Stimulated activated CD4-positive, alpha-beta T cell treated with anti-CD3 and anti-CD28 coated beads, Interleukin-4, amount 100 ng/mL, for 4 hours (primary cell): ENCODE measurements at places on chromosomes 4 and X.

GRCh38 chr4:118746251-118746919 lies 61.2 kb downstream of the METTL14 start:
- DNase-seq, result no peak

DNA sequence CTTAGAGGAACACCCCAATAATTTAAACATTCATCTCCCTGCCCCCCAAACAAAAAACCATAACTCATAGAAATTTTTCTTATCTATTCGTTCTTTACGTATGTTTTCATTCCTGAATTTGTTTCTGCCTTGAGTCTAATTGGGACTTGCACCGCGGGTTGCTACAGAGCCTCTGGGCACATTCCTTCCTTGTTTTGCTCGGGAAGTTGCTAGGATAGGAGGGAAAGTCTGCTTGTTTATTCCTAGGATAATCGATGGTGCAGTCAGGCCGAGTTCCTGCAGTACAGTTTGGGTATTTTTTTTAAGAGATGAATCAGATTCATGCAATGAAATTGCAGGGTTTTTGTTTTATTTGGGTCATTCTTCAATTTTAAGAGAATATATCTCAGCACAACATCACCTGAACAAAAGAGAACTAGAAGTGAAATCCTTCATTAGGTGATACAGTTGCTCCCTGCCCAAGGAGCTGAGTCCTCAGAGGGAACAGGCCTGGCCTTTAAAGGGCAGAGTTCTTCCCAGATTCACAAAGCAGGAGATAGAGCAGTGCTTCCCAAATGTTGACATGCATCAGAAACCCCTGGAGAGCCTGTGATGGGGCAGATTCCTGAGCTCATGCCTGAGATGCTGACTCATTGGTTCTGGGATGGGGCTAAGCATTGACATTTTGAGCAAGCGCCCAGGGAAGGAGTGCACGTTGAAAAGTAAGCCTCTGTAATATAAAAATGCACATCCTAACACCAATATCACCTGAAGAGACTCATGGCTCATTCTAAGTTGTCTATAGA lies 114.9 kb upstream of the FAM9B start:
- no peak for DNase-seq

DNA sequence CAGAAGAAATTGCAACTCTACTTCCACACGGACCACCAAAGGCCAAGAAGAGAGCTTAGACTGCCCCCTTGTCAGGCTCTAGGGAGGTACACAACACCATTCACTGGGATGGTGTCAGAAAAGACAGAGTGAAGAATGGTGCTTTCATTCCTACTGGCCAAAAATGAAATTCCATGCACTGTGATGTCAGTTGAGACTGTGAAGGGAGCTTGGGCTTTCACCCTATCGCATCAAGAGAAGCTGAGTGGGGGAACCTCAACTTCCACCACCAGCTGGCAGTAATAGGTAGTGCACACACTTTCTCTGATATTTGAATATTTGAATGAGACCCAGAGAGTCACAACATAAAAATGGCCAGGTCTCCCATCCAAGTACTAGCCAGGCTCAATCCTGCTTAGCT lies 65.9 kb downstream of the ZNF711 start:
- no peak for DNase-seq

GRCh38 chr4:153705743-153706468 lies 21.8 kb downstream of the TLR2 start:
- DNase-seq, result no peak

- DNase-seq, result no peak
Observed at GRCh38 chrX:108439426-108439942, at the start of gene COL4A5. TSS of gene COL4A5 (plus strand) at chrX:108439838. CDS start at chrX:108440126, 288 bp downstream.

GRCh38 chrX:137227151-137227550 lies 193.4 kb upstream of the GPR101 start:
- DNase-seq, result no peak

DNA sequence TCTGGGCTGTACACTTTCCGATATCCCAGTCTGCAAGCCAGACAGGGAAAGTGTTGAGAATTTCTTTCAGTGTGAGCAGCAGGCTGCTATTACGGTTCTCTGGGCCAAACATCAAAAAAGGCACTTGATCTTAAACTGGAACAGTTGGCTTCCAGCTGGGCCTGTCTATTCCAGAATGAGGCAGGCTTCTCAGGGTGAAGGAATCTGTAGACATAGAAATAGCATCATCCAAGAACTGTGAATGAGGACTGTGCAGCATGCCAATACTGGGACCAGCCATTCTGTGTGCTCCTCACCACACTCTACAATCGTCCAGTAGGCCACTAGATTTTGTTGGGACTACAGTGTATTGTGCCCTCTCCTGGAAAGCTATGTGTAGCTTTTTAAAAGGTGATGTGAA lies 31.1 kb downstream of the ART3 start:
- no peak for DNase-seq

DNA sequence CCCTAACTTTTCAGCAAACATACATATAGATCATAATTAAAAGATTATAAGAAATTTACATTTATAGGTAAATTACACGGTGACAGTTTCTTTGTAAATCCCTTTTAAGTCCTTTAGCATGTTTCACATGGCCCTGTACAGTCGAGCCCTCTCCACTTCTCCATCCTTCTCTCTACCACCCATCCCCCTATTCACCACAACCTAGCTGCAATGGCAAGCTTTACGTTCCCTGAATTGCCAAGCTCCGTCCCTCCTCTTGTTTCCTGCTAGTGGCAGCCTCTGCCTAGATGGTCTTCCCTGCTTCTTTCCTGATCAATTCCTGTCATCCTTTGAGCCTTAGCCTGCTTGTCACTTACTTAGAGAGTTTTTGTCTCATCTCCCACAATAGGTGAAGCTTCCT lies 116.2 kb downstream of the TMA16 start:
- DNase-seq, result no peak

DNA sequence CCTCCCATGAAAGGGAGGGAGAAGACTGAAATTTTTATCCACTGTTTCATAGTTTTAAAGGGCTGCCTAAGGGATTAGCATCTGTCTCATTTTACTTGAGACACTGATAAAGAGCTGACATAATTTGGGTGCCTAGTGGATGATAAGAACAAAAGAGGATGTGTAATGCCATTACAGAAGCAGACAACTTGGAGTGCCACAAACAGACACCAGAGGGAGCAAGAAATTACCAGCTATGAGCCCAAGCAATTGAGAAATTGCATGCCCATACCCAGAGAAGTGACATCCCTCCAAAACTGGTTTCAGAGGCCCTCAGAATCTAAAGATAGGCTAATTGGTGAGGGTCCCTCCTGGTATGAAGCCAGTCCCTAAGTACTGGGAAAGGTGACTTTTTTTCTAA lies 38.5 kb upstream of the POU3F4 start:
- DNase-seq, result no peak

- DNase-seq, result no peak
Observed at GRCh38 chr4:15504041-15504440, 34.4 kb downstream of the CC2D2A start.

- no peak for DNase-seq
Observed at GRCh38 chrX:124440695-124441094, 94.3 kb downstream of the SH2D1A start.
